Activated CD4-positive, alpha-beta T cell treated with anti-CD3 and anti-CD28 coated beads, Interleukin-2, amount 50 U/mL, for 24 hours (primary cell): ENCODE measurements at places on chromosomes 12 and 14.

GRCh38 chr12:42332301-42333285 lies 6.6 kb downstream of the PPHLN1 start:
- peak; percentile 12 for DNase-seq

DNA sequence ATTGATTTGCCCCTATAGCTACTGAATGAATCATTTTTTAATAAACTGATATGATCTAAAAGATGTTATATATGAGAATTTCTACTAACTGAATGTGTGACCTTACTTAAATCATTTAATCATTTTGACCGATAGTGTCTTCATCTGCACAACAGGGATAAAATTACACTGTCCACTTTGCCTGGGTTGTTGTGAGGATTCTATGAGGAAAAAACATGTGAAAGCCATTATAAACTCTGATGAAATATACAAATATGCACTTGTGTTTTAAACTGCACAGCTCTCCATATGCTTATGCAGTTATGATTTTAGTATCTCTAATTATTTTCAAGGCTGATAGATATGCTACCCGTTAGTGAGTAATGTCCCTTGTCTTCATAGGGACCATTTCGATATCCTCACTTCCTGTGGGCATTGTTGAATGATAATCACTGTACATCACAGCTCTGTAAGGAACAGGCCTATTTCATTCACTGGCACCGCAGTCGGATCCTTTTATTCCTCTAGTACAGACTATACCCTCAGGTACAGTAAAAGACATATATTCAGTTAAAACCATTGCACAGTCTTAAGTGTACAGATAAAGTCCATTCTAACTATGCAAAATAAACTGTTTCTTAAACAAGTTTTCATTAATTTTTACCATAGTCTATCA lies 88.7 kb upstream of the RAP1B start:
- DNase-seq = no peak

DNA sequence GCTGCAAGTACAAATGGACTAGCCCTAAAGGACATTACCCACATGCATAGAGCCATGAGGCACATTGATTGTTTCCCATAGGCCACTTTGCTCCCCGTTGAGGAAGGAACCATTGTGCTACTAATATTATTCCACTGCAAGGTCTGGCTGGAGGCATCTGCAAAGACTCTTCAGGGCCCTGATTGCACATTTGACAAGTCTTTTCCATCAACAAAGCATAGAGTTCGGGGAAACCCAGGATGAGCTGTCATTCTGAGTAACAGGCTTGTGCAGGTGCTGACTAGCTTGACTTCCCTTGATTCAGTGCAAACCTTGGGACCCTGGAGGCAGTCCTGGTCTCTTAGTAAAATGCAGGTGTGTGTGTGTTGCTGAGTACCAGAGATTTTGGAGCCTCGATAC lies 73.8 kb downstream of the SUSD6 start:
- DNase-seq = peak; percentile 28

- DNase-seq = no peak
Measured at GRCh38 chr14:33508126-33509062, 442.5 kb downstream of the EGLN3 start.

- no peak for DNase-seq
Measured at GRCh38 chr14:75521415-75522199, 662 bp upstream of the BATF start.

DNA sequence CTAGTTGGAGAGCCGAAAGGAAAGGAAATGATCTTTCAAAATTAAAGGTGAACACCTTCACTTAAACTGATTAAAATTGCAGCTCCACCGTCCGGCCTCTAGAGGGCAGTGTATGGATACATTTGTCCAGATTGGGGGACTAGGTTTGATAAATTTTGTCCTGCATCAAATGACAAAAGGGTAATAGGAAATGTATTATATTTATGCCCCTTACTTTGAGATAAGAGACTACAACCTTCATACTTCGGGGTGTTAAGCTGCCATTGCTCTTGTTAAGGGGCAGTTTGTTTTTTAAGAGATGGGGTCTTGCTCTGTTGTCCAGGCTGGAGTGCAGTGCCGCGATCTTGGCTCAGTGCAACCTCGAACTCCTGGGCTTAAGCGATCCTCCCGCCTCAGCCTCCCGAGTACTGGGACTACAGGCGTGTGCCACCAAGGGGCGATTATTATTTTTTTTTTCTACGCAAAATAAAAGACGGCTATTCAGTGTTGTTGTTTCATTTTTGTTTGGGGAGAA lies 818 bp upstream of the SUOX start:
- peak; percentile 20 for DNase-seq

DNA sequence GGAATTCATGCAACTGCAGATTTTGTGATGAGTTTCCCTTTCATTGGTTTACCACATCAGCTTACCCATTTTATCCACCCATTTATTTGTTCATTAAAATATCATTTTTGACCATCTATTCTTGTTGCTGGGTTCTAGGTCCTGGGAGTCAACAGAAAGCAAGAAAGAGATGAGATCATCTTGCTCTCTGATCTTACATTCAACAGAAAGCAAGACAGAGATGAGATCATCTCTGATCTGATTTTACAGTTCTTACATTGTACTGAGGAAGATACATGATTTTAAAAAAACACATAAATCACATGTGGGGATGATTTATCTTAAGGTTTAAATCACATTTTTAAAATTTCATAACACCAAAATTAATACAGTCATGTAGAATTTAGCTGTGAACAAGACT lies 2.3 kb downstream of the TAS2R46 start:
- DNase-seq = no peak

DNA sequence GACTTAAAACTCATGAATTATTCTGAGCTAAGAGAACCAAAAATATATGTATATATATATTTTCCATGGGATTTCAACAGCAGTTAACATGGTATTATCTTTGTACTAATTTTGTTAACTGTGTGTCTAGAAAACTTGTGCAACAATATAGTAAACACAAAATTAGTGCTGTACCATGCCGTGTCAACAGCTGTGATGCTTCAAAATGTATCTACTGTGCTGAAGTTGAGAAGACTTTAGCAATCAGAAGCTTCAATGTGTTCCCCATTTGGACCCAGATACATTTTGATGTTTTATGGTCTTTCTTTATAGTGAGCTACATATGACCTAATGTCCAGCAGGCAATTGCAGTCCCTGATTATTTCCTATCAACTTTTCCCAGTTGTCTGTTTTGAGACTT lies 405.7 kb downstream of the DIO2 start:
- no peak for DNase-seq

DNA sequence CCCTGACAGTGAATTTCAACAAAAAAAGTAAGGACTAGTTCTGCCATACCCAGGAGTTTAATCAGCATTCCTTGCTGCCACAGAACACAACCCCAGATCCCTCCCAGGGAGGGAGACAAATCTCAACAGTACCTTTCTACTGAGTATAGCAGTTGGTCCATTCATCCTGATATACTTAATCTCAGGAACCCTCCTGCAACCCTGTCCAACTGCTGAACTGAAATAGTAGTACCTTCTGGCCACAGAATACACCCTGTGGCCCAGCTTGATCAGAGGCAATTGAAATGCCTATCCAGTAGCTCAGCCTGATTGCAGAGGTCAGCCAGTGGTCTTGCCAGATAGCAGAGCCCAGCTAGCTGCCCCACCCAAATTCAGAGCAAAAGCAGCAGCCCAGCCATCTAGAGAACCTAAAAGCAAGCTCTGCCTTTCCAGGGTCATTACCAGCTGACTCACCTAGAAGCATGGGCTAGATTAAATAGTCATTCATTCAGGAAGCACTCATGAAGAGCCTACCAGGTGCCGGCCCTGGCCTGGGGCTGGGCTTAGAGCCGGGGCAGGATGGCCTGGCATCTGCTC lies 40.0 kb upstream of the RHOJ start:
- no peak for DNase-seq

GRCh38 chr12:92493816-92494215 lies 209.0 kb upstream of the PLEKHG7 start:
- no peak for DNase-seq

DNA sequence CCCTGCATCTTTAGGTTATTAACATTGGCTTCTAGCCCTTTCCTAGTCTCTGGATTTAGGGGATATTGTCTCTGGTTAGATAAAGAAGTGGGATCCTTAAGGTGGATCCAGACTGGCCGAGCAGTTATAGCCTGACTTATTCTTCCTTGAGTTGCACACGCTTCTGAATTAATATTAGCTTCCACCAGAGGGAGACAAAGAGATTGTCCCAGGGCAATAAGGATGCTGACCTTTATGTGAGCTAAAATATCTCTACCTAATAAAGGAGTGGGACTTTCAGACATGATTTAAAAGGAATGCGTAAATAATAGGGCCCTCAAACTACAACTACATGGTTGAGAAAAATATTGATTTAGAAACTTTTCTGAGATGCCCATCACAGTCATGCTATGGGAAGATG lies 139.7 kb downstream of the SLCO1B3 start:
- no peak for DNase-seq

- DNase-seq = no peak
Measured at GRCh38 chr12:454833-455232, 4.9 kb upstream of the B4GALNT3 start.

DNA sequence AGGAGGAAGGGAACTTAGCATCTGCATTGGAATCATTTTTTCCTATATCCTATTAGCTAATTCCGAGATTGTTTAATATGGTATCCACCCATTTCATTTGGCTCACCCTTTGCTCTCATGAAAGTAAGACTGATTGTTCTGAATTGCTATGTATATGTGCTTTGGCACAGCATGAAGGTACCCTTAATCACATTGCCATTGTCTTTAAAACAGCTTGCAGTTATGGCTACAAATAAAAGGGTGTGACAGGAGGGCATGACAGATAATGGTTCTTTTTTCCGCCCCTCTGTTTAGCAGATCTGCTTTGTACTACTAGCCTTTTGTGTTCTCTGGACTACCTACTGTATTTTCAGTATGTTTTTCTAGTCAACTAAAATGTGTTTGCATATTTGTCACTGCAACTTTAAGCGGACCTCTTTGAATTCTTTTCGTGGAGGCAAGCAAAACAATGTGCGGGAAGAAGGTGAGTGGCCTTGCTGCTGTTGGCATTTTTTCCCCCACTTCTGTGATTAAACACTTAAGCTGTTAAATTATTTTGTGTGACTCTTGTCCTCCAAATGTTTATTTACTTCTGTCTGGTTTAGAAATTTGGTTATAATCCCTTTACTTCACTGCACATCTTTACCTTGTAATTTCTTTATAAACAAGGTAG lies 35.8 kb downstream of the FBXO34 start:
- no peak for DNase-seq
